ENCODE measurements at places on chromosomes 6 and 20. TPM values are rescaled to one million over a fixed set of nuclear protein-coding genes. Genes with fewer than 3 reads are reported as not detected.

The GPR63 gene
- 2.7 TPM for total RNA-seq

The PHF20 gene
- 53.8 TPM for total RNA-seq

The MRPL2 gene
- total RNA-seq: 83.8 TPM

The PGBD1 gene
- total RNA-seq: 1.8 TPM

The RBBP9 gene
- total RNA-seq: 24.3 TPM

The ANKRD6 gene
- 2.8 TPM for total RNA-seq

The TNFRSF6B gene
- total RNA-seq: not detected

The LY6G6D gene
- not detected for total RNA-seq

The CST2 gene
- not detected for total RNA-seq

The SNX9 gene
- 33.7 TPM for total RNA-seq

The CLPSL2 gene
- total RNA-seq: not detected

The SUPT3H gene
- total RNA-seq: 12.4 TPM

The PSORS1C2 gene
- total RNA-seq: not detected

The ERVFRD-1 gene
- total RNA-seq: not detected

The BPI gene
- not detected for total RNA-seq

The CASS4 gene
- total RNA-seq: 3.1 TPM

The DEFB128 gene
- total RNA-seq: not detected

The FITM2 gene
- 2.0 TPM for total RNA-seq

The PRDM1 gene
- 35.9 TPM for total RNA-seq

The KCNK5 gene
- 33.8 TPM for total RNA-seq

The SH3BGRL2 gene
- total RNA-seq: 0.07 TPM

The KCNB1 gene
- total RNA-seq: 0.07 TPM

The CENPB gene
- total RNA-seq: 72.8 TPM

The DPM1 gene
- 68.3 TPM for total RNA-seq

The ZSWIM3 gene
- total RNA-seq: 6.0 TPM

The BPIFB6 gene
- not detected for total RNA-seq

The TUBB2B gene
- 0.12 TPM for total RNA-seq

The BPIFB2 gene
- not detected for total RNA-seq

The RAET1L gene
- not detected for total RNA-seq

The RPP40 gene
- total RNA-seq: 16.4 TPM

The HLA-DMB gene
- 0.75 TPM for total RNA-seq

The BPIFA1 gene
- not detected for total RNA-seq

The FILIP1 gene
- total RNA-seq: not detected

The NKAIN2 gene
- not detected for total RNA-seq

The TSBP1 gene
- total RNA-seq: not detected

The CST1 gene
- not detected for total RNA-seq

The SPATS1 gene
- not detected for total RNA-seq

The WFDC12 gene
- total RNA-seq: not detected

The BACH2 gene
- total RNA-seq: 69.2 TPM

The WFDC10B gene
- total RNA-seq: not detected

The SNAI1 gene
- 2.3 TPM for total RNA-seq

The KIAA0408 gene
- 8.2 TPM for total RNA-seq

The MDN1 gene
- 78.3 TPM for total RNA-seq

The GDAP1L1 gene
- not detected for total RNA-seq

The PRL gene
- not detected for total RNA-seq

The CGA gene
- total RNA-seq: not detected

The MAS1L gene
- not detected for total RNA-seq

The SIGLEC1 gene
- not detected for total RNA-seq

The PPP1R3G gene
- total RNA-seq: 0.05 TPM

The SCRT2 gene
- not detected for total RNA-seq

The NDUFAF4 gene
- 71.8 TPM for total RNA-seq

All from activated CD4-positive, alpha-beta T cell treated with anti-CD3 and anti-CD28 coated beads, Interleukin-2, amount 10 ng/mL, durations not matched to agents 24 days and 14 days (primary cell).